ENCODE measurements at places on chromosomes 13 and 19.
A peak's percentile ranks its signal among the peaks of the same experiment; 100 is the strongest.

DNA sequence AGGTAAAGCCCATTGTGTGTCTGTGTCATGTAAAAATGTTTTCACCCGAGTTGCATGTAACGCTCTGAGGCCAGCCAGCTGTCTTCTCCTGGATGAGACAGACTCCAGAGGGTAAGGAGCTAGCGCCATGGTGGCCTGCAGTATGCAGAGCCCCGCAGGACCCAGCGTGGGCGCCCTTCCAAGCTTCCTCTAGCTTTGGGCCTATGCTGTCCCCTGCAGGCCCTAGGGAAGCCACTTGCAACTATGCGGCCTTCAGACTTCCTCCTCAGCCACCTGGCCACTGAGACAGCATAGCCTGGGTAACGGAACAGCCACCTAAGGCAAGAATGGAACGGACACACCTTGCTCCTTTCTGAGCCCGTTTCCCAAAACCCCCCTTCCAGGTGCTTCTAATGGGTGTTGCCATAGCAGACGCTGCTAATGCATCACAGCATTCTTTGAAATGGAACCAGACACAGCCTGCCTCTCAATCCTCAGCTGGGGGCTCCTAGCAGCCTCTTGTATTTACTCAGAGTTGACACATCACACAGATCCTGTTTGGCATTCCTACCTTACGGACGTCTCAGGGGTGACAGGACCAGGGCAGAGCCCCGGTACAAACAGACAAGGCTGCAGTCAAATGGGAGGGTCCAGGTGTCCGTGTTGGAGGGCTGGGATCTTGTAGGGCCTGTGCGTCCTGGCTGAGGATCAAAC, 6.2 kb downstream of the FAM32A start:
- DNase-seq: no peak

- no peak for DNase-seq
Measured at GRCh38 chr13:44312834-44313551, 60.6 kb upstream of the SERP2 start.

DNA sequence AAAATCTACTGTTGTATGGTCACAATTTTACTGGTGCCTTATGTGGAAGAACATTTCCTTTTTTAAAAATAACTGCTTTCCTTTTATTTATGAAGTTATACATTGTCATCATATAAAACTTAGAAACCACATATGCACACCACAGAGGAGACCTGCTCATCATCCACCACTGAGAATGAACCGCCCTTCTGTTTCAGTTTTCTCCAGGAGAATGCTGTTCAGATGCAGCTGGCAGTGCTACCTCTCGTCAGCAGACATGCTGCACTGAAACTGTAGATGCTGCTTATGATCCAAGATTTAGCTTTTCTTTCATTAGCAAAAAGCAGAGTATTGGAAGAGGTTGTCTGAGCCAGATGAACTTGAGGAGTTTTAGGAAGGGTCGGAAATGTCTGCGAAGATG, 10.1 kb downstream of the SLC25A15 start:
- no peak for DNase-seq

DNA sequence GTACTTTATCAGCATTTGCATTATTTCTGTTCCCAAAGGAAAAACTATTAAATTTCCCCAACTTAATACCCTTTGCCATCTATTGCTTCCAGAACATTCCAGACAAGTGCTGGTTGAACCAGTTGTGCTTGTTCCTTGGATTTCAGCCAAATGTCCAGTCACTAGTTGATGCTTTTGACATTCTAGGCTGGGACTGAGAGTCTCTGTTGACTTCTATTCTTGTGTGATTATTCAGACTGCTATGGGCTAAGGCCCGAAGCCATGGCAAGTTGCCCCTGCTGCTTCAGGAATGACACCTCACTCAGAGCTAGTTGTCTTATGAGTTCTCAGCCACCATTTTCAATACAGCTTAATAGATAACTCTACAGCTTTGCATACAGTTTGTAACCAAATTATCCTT, 458.1 kb upstream of the ARGLU1 start:
- DNase-seq: no peak

GRCh38 chr13:98783856-98784478, 31.5 kb upstream of the SLC15A1 start:
- no peak for DNase-seq

- peak; percentile 58 for DNase-seq
Measured at GRCh38 chr19:7013678-7014077, 7.6 kb downstream of the MBD3L2B start.

DNA sequence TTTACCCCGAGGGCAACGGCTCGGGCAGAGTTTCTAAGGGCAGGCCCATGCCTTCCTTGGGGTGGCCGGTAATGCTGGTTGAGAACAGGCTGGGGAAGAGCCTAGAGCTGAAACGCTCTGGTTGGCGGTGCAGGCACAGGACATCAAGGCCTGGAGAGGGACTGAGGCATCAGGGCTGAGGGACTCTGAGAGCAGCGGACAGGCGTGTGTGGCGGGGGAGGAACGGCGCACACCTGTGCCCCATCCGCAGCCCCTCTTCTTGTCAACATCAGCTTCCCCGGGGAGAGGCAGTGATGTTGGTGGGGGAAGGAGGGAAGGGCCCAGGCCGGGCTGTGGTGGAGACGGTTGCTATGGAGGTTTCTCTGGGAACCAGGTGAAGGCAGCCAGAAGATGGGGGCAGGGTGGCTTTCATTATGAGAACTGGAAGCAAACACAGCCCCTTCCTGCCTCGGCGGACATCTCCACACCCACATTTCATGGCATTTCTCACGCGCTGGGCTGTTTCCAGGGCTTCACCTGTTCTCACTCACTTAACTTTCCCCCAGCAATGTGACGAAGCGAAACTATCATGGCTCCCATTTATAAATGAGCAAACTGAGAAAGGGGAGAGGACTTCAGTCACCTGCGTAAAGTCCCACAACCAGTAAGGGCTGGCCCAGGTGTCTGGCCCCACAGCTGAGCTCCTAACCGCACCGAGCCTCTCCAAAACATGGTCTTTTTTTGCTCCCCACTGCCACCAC, 8.2 kb upstream of the ATF5 start:
- DNase-seq: no peak

- DNase-seq: peak; percentile 52
Measured at GRCh38 chr13:36275190-36276002, 22.2 kb downstream of the CCDC169 start.

DNA sequence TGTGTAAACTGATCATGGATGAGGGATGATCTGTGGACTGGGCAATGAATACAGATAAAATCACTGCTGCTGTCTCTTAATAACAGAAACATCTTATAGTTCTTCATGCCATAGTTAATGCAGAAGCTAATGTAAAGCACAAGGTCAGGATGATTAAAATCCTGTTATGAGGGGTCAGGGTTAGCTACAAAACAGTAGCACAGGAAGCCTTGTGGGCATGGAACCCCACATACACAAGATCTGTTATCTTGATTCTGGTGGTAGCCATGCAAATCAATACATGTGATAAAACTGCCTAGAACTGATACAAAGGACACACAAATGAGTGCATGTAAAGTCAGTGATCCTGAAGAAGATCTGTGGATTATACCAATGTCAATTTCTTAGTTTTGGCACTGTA, 96.4 kb downstream of the KLF12 start:
- no peak for DNase-seq

All from inflammatory macrophage treated with lipopolysaccharide for 1 hour (primary cell).